T-helper 2 cell treated with Interferon-gamma antibody and Interleukin-4, amounts not matched to agents 5 μg/mL and 100 μg/mL, for 36 hours (primary cell): ENCODE measurements at places on chromosomes 5 and 9.
A peak's percentile ranks its signal among the peaks of the same experiment; 100 is the strongest.

DNA sequence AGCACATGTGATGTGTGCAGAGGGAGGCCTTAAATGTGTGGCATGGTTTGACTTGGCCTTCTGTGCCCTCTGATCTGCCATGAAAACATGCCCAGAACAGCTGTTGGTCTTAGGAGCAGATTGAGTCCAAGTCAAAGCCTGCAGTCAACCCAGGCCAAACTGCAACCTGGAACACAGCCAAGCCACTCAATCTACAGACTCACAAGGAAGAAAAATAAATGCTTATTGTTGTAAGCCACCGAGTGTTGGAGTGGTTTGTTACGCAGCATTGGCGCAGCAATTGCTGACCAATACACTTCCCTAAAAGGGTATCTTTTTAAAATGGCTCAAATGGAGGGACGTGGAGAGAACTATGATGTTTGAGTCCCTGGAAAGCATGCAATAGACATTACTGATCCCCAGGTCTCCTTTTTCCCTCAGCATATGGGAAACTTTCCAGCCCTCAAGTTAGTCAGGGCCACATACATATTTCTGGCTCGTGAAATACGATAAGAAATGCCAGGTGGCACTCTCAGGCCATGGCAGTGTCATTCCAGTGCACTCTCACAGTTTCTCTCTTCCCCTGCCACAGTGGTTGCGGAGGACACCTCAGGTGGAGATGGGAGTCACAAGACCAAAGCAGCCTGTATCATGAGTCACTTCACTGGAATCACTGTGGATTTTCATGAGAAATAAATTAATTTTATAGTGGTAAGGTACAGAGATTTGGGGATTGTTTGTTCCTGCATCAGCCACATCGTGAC, 168.0 kb upstream of the ZNF618 start:
- no peak overlapping the region for H3K4me3 ChIP-seq
- peaks cover 2% of the 10 kb centered on the region for H3K4me1 ChIP-seq
- H3K27me3 ChIP-seq = peaks cover 2% of the 10 kb centered on the region
- no peak overlapping the region for H3K27ac ChIP-seq
- H3K36me3 ChIP-seq = no peaks in the 10 kb centered on the region

DNA sequence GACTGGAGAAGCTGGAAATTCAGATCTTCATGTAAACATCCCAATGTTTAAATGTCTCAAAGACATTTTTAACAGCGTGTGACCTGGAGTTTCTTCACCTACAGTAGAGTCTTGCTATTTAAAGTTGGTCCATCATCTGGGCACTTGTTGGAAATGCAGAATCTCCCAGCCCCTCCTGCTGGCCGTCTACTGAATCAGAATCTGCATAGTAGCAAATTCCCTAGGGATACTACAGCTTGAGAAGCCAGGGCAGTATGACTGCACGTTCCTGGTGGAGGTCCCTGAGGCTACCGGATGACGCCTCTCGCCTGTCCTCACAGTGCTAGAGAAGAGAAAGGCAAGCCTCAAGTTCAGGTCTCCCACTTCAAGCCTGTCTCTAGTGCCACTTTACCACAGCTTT, 15.7 kb downstream of the SAP30L start:
- H3K4me1 ChIP-seq = no peaks in the 10 kb centered on the region
- H3K27me3 ChIP-seq = peaks cover 4% of the 10 kb centered on the region
- no peak overlapping the region for H3K4me3 ChIP-seq

DNA sequence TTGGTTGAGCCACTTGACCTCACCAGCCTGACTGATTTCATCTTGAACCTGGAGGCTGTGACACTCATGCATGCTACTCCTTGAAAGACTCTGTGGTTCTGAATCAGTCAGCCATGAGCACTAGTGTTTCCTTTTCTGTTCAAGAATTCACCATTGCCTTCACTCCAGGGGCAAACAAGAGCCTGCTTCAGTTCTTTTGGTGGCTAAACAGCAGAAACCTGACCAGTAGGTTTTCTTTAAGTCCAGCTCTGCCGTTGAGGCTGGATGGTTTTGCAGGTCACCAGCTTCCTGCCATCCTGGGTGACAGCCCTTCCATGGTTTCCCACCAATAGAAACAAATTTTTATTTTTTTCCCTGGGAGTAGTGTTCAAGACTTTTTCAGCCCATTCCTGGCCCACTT, 10.0 kb downstream of the NTRK2 start:
- peaks cover 7% of the 10 kb centered on the region for H3K27me3 ChIP-seq
- H3K36me3 ChIP-seq = no peaks in the 10 kb centered on the region
- no peaks in the 10 kb centered on the region for H3K4me1 ChIP-seq
- H3K4me3 ChIP-seq = no peak overlapping the region
- H3K27ac ChIP-seq = no peak overlapping the region
- DNase-seq = no peak

DNA sequence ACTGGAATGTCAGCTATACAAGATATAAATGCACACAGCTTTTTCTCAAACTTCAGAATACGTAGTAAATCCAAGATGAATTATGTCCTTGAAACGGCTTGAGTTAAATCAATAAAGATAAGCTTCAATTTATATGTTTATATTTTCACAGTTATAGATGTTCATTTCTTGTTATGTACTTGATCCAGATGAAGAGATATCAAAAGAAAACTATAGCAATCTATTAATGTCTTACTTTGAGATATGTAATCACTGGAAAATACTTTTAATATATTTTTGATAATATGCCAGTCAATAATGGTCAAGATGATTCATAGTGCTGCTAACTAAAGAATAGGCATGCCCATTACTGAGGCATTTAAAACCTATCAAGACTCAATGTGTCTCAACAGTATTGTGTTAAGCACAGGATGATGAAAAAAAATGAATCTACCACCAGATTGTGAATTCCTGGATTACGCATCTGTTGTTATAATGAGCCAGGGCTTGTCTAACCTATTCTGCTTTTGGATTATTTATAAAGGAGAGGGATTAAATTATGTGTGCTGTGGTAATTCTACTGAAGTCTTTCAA, 372.6 kb upstream of the PRR16 start:
- no peaks in the 10 kb centered on the region for H3K36me3 ChIP-seq
- DNase-seq = no peak

GRCh38 chr5:129438322-129438721, 21.8 kb upstream of the ADAMTS19 start:
- no peaks in the 10 kb centered on the region for H3K4me1 ChIP-seq
- DNase-seq = no peak
- H3K36me3 ChIP-seq = no peaks in the 10 kb centered on the region
- no peaks in the 10 kb centered on the region for H3K27me3 ChIP-seq
- no peak overlapping the region for H3K4me3 ChIP-seq

DNA sequence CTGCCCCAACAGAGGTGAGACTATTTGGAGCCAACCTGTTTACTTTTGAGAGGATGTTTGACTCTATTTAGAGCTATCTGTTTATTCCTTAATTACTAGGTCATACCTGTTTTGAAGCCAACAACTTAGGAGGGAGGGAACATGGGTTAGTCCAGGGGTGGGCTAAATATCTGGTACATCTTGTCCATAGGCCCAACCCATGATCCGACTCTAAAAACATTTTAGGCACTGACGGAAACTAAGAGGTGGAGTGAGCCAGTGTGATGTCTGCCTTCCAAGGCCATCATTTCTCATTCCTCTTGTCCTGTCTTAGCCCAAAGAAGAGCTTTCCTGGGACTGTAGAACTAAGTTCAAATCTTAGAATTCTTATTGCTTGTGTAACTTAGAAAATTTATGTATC, 8.4 kb downstream of the SPINK5 start:
- H3K4me1 ChIP-seq = no peaks in the 10 kb centered on the region
- H3K4me3 ChIP-seq = no peak overlapping the region
- no peak for DNase-seq
- no peaks in the 10 kb centered on the region for H3K36me3 ChIP-seq

- no peaks in the 10 kb centered on the region for H3K4me1 ChIP-seq
- no peak overlapping the region for H3K4me3 ChIP-seq
- no peak for DNase-seq
- no peaks in the 10 kb centered on the region for H3K36me3 ChIP-seq
- peaks cover 3% of the 10 kb centered on the region for H3K27me3 ChIP-seq
- H3K27ac ChIP-seq = no peak overlapping the region
Measured at GRCh38 chr9:86043999-86044398, 55.4 kb downstream of the GOLM1 start.

DNA sequence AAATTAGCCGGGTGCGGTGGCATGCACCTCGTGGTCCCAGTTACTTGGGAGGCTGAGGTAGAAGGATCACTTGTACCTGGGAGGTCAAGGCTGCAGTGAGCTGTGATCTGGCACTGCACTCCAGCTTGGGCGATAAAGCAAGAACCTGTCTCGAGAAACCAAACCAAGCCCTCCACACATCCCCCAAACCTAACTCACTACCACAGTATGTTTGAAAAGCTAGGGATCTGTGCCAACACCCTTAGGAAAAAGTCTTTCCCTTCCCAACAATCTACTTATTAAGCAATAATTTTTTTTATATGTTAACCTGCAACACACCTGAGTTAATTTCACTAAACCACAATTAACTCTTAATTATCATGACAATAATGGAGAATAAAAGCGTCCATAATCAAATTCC, 2.2 kb downstream of the UBTD2 start:
- no peak overlapping the region for H3K27ac ChIP-seq
- H3K27me3 ChIP-seq = peaks cover 20% of the 10 kb centered on the region
- DNase-seq = no peak

DNA sequence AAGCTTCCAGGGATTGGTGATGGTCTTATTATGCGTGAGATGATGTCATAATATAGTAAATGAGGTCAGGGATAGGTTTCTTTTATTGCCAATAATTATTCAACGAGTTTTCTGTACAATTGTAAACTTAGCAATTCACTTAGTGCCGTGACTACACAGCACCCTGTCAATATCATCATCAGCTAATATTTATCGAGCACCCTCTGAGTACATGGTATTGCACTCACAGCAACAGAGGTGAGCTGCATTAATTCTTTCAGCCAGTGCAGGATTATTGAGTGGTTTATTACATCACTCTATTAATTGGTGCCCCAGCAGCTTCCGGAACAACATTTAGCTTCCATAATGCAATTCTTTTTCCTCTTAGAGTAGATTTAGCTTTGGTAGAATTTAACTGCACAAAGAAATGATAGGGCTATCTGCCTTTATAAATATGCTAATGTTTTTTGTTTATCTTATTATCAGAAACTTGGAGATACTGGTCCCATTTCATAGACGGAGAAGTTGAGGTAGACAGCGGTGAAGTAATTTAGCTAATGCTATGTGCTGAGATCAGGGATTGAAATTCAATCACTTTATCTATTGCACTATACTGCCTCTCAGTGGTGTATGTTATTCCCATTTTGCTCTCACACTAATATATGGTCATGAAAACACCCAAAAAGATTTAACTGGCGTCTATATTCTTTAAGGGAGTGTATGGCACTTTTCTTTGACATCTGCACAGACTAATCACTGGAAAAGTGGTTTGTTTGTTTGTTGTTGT, 726.1 kb upstream of the WWC1 start:
- H3K27ac ChIP-seq = no peak overlapping the region
- no peaks in the 10 kb centered on the region for H3K36me3 ChIP-seq
- no peak for DNase-seq
- H3K4me3 ChIP-seq = no peak overlapping the region
- no peaks in the 10 kb centered on the region for H3K27me3 ChIP-seq
- no peaks in the 10 kb centered on the region for H3K4me1 ChIP-seq

DNA sequence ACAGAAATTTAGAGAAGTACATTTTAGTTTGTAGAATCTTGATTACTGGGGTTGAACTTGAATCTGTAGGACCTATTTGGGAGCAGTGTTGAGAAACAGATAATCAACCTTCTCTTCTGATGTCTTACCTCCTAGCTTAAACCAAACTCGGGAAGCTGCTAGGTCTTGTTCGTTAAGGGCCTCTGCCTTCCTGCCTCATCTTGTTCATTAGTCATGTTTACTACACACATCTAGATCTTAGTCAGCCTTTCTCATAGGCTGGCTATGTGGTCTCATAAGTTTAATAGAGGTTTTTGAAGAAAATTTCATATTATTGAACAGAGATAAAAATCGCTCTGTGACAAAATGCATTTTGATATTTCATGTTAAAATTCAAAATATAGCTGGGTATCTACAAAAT, 331.0 kb upstream of the EDIL3 start:
- H3K4me3 ChIP-seq = no peak overlapping the region
- no peaks in the 10 kb centered on the region for H3K27me3 ChIP-seq
- no peaks in the 10 kb centered on the region for H3K4me1 ChIP-seq
- H3K27ac ChIP-seq = no peak overlapping the region
- DNase-seq = no peak

DNA sequence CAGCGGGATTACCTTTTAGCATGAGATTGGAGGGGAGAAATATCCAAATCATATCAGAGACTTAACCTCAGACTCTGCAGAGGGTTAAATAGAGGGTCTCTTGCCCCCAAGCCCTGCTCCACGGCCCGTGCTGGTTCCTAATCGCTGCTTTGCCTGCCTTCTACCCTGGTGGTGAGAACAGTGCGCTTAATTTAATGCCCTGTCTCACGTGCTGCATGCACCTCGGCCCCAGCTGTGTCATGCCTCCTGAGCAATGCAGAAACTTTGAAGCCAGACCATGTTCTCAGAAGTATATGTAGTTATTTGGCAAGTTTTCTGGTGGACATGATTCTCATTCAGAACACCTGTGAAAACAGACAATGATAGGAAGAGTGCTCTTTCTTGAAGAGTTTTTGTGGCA, 1.4 kb downstream of the OTULIN start:
- peak overlapping the region; percentile 92 for H3K27ac ChIP-seq
- H3K36me3 ChIP-seq = peaks cover 26% of the 10 kb centered on the region
- no peaks in the 10 kb centered on the region for H3K27me3 ChIP-seq
- DNase-seq = no peak

DNA sequence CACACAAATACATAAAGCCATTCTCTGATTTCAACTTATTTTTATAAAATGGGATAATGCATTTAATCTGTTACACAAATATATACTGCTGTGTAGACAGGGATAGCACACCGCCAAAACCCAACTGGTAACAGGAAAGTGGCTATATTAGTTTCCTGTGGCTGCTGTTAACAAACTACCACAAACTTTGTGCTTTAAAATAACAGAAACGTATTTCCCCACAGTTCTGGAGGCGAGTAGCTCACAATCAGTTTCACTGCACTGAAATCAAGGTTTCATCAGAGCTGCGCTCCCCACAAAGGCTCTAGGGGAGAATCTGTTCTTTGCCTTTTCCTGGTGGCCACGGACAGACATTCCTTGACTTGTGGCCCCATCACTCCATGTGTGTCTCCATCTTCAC, 94.0 kb downstream of the MLLT3 start:
- DNase-seq = no peak
- peak overlapping the region; percentile 12 for H3K27ac ChIP-seq
- H3K27me3 ChIP-seq = no peaks in the 10 kb centered on the region
- H3K4me1 ChIP-seq = peaks cover 60% of the 10 kb centered on the region

- H3K4me1 ChIP-seq = no peaks in the 10 kb centered on the region
- no peaks in the 10 kb centered on the region for H3K36me3 ChIP-seq
- no peak overlapping the region for H3K27ac ChIP-seq
Measured at GRCh38 chr5:174839196-174839595, 114.8 kb downstream of the MSX2 start.

- peaks cover 14% of the 10 kb centered on the region for H3K27me3 ChIP-seq
- H3K4me3 ChIP-seq = no peak overlapping the region
- no peak overlapping the region for H3K27ac ChIP-seq
- H3K36me3 ChIP-seq = peaks cover 53% of the 10 kb centered on the region
Measured at GRCh38 chr5:53073348-53073747, 36.2 kb downstream of the MOCS2 start.
